Activated naive CD8-positive, alpha-beta T cell treated with anti-CD3 and anti-CD28 coated beads, Interleukin-2, amount 50 U/mL, for 16 hours (primary cell): ENCODE measurements at places on chromosomes 2 and 18.

DNA sequence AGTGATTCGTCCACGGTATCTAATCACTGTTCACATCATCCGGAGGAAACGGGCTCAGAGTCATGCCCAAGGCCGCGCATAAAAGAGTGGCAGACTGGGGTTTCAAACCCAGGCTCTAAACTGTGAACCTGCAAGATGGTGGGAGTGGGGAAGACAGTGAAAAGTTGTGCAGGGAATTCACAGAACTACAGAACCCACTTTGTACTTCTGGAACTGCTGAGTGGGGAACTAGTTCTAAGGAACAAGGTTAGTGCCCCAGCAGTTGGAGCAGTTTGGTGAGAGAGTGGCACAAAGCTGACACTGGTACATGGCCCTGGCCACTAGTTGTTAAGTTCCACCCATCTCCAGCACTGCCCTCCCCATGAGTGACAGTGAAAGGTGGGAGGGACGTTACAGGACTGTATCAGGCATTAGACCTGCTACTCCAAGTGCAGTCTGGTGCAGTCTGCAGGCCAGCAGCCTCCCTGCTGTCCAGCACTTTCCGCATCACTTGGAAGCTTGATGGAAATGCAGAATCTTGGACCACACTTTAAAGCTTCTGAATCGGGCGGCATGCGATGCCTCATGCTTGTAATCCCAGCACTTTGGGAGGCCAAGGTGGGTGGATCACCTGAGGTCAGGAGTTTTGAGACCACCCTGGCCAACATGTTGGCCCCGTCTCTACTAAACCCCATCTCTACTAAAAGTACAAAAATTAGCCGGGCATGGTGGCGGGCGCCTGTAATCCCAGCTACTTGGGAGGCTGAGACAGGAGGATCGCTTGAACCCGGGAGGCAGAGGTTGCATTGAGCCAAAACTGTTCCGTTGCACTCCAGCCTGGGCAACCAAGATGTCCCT, 47.3 kb downstream of the C2orf42 start:
- no peak for DNase-seq

DNA sequence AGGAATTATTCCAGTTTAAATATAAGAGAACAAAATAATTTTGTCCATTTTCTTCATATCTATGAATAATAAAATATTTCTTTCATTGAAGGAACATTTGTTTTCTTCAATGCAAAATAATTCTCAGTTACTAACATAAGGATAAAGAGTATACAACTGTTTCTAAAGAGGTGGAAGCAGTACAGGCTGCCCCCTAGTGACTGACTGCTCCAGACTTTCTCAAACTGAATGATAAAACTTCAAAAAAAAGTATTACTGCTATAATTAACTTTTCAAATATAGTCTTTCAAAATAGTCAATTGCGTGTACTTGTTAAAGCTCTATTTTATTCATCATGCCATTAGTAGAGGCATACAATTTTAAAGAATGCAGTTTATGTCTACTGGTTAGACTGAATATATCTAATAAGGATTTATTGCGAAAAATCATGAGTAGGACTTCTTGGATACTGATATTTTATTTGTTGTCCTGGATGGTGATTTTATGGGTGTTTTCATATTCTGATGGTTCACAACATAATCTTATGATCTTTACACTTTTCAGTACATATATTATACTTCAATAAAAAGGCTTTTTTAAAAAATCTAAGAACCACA, 100.1 kb downstream of the WDPCP start:
- no peak for DNase-seq

GRCh38 chr2:181810823-181811695, 80.5 kb upstream of the ITPRID2 start:
- DNase-seq: no peak

DNA sequence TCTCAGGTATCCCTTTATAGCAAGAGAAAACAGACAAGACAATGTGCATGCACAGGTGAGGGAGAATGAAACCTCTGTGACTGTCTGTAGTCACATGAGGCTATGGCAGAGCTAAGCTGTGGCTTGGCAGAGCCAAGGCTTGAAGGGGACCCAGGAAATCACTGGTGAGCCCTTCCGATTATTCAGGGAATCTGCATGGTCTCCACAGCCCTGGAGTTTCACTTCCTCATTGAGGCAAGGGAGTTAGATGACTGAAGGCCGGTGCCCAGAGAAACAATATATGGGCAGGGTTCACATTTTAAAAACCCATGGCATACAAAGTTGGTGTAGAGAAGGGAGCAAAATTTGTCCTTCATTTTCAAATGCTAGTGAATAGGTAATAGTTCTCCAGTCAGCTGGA, 144.4 kb upstream of the REV1 start:
- no peak for DNase-seq

GRCh38 chr2:20637147-20637546, 13.8 kb downstream of the HS1BP3 start:
- DNase-seq: no peak

DNA sequence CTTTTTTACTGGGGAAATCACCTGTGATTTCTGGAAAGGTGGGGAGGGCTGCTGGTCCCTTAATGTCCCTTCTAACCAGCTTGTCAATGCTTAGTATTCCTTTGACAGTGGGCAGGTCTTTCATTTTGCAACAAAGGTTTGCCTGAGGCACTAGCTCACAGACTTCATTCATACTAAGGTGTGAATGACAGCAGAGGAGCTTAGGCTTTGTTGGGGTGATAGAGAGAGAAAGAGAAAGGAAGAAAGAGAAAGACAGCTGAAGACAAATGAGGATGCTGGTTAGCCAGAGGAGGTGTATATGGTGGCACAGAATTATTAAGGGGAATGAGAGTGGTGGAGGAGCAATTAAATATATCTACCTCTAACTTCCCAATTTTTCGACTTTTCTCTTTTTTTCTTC, 28.9 kb upstream of the GTF2A1L start:
- DNase-seq: no peak

DNA sequence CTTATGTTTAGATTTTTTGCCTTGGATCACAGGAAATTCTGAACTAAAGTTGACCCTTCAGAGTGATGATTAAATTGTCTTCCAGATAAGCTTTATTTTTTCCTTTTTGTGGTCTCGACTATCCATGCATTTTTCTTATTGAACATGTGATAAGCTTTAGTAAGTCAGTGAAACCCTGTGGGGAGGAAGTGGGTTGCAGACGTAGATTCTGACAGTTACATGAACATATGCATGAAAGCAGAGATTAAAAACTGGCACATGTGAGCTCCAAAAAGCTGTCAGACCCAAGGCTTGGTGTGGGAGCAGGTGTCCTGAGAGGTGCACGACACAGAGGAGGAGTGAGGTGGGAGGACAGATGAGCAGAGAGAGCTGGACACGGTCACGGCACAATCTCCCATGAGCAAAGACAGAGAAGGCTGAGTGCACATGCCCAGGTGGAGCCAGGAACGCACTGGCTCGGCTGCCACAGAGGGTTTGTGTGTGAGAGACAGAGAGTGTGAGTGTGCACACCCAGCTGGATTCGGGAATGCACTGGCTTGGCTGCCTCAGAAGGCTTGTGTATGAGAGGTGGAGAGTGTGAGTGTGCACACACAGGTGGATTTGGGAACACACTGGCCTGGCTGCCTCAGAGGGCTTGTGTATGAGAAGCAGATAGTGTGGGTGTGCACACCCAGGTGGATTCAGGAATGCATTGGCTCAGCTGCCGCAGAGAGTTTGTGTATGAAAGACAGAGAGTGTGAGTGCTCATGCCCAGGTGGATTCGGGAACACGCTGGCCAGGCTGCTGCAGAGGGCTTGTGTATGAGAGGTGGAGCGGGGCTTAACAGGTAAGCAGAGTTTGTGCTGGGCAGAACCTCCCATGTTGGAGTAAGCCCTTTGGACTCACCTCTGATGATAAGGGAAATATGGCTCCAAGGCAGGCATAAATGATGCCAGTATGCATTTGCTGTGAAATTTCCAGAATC, 849.1 kb upstream of the SALL3 start:
- no peak for DNase-seq

- DNase-seq: no peak
These were observed 11.4 kb upstream of the CNDP1 start for GRCh38 chr18:74522635-74523548.

- no peak for DNase-seq
These were observed 34.5 kb upstream of the DSEL start for GRCh38 chr18:67550872-67551520.

GRCh38 chr2:94986392-94986963, 39.0 kb upstream of the MAL start:
- no peak for DNase-seq
